ENCODE measurements at places on chromosomes 3 and 15.

DNA sequence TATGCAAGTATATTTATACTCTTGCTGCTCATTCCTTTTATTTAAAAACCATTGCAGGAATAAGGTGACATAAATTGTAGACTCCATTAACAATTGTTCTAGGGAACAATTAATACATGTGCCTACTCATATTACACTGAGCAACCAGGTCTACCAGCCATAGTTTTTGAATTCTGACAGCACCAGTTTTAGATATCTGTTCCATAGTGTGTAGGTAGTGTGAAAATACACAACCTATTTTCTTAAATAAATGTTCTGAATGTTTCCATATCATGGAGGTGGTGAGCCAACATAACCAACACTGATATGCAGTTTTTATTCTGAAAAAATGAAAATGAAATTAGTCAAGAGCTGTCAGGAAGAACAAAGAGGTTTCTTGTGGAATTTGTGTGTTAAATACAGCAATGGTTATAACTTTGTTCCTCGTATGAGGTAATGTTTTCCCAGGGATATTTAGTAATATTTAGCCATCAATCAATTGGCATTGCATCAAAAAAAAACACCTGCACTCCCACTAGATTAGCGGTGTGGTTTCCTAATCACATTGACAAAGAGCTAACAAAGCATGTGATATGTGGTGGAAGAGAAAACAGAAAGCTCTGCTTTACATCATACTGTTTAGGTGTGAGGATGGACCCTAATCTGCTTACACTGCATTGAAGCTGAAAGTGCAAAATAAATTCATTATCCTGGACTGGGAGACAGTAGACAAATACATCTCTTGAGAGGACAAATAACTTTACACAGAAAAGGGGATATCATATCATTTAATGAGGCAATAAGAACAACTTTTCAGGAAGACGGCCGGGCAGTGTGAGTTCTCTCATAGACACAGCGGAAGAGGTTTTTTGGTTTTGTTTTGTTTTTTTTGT lies 369.5 kb upstream of the THBS1 start:
- no peak for DNase-seq

GRCh38 chr3:13479332-13479581 lies 849 bp upstream of the HDAC11 start:
- DNase-seq, result no peak

GRCh38 chr3:154901278-154901677 lies 178.8 kb upstream of the MME start:
- no peak for DNase-seq

- no peak for DNase-seq
Observed at GRCh38 chr15:81235276-81236123, 38.8 kb downstream of the IL16 start.

GRCh38 chr15:80176443-80176842 lies 23.6 kb downstream of the FAH start:
- DNase-seq, result no peak

- no peak for DNase-seq
Observed at GRCh38 chr3:129594409-129594808, 12.1 kb downstream of the PLXND1 start.

GRCh38 chr15:39595338-39596221 lies 14.7 kb downstream of the THBS1 start:
- DNase-seq, result no peak

- DNase-seq, result no peak
Observed at GRCh38 chr3:64903006-64903405, 215.2 kb upstream of the ADAMTS9 start.

DNA sequence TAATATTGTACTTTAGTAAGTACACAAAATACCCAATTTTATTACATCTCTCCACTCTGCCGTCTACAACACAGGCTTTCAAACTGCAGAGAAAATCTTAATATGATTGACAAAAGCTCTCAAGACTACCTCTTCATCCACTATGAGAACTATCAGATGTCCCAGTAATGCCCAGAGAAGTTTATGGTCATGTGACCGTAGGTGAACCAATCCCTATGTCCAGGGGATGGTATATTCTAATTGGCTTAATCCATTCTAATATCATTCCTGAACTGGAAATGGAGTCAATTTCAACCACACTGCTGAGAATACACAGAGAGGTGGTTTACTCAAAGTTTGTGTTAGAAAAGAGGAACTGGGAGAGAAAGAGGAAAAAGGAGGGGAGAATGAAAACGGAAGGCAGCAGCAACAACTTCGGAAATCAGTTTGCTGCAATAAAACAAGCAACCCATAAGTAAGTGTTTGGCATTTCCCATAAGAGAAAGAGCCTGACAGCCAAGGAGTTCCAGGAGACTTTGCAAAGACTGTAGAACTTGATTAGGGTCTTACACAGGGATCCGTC lies 7.3 kb downstream of the SST start:
- DNase-seq, result no peak

- DNase-seq, result no peak
Observed at GRCh38 chr3:191238321-191238817, 39.3 kb downstream of the OSTN start.

- no peak for DNase-seq
Observed at GRCh38 chr3:7950890-7951289, 550.7 kb upstream of the LMCD1 start.

DNA sequence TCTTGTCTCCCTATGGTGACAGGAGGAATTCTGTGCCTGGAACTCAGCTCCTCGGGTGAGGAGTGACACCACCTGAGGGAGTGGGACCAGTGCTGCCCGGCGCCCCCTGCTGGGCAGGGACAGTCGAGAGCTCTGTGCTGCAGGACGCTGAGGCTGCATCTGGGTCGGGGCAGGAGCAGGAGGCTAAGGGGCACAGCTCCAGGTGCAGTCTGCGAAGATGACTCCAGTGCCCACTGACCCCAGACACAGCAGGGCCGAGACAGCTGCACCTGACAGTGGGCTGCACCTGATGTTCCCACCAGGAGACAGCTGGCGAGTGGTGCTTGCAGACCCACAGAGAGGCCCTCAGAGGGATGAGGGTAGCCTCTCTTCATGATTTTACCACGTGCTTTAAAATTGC lies 152.9 kb downstream of the ATP10A start:
- DNase-seq, result no peak

DNA sequence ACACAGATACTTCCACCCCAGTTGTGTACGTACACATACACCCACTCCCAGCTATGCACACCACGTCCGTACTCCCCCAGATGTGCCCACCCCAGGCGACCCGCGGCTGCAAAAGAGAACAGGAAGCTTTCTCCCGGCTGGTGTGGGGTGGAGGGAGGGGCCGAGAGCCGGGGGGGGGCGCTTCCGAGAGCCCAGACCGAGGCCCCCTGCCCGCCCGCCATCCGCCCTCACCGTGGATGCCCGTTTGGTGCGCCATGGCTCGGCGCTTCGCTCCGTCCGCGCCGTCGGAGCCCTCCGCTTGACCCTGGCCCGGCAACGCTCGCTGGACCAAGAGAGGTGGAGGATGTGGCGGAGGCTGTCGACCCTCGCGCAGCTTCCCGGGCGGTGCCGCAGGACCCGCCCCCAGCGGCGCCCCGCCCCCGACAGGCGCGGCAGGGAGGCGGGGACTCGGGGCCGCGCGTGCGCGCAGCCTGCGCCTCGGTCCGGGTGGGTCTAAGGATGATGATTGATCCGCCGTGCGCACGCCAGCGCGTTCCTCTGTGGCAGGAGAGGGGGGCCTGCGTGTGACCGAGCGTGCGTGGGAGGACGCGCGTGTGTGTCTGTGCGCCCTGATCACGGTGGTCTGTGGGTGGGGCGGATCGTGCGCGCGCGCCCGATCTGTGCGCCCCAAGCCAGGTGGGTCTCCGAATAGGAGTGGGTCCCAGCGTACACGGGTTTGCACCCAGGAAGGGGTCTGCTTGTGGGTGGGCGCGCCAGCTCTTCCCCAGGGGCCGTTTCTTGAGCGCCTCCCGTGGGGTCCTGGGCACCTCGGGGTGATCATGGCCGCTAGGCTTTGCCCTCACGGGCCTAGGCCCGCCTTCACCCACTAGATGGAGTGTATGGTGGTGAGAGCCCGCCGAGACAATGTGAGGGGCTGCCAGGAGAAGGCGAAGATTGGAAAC lies at the start of gene TWF2:
TWF2 (minus strand) TSS at position 398 of the 941 bp plus-strand sequence; CDS start at position 256, 142 bp downstream.
- DNase-seq, result peak; percentile 51

GRCh38 chr3:129553719-129554118 lies 10.7 kb downstream of the H1-8 start:
- DNase-seq, result no peak

DNA sequence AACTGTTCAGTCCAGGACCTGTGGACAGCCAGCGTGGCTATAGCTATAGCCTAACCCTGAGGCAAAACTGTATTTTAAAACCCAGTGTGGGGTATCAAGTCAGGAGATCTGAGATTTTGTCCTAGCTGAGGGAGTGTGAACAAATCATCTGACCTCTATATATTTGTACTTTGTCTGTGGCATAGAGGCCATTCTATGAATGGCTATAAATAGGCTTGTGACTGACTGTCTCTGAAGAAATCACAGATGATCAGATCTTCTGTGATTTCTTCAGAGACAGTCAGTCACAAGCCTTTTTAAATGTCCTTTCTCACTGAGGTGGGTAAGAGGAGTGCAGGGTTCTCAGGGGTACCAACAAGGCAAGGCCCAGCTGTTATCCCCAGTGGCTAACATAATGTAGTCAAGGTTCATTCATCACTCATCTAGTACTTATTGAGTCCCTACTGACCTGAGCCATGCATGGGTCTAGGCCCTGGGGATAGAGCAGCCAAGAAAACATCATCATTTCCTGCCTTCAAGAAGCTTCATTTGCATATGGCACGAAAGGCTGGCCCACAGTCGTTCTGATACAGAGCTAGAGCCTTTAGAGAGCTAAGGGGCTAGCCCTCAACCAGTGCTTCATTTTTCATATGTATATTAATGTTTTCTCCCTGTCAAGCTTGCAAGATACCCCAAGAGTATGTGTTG lies 53.3 kb downstream of the TIPARP start:
- no peak for DNase-seq

DNA sequence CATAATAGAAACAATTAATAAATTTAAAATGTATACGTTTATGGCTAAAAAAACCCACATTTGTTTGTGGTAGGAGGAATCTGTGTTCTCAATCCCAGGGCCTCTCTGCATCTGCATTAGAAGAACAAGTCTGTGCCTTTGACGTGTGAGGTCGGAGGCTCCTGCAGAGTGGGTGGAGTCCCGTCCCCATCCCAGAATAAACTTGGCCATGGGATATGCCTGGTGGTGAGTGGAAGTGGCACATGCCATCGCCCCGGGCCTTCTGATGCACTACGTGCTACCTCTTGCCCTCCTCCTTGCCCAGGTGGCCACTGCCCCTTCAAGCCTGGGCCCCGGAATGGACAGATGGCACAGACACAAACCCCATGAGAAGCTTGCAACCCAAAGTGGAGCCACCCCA lies 131.1 kb upstream of the NSMCE3 start:
- no peak for DNase-seq

DNA sequence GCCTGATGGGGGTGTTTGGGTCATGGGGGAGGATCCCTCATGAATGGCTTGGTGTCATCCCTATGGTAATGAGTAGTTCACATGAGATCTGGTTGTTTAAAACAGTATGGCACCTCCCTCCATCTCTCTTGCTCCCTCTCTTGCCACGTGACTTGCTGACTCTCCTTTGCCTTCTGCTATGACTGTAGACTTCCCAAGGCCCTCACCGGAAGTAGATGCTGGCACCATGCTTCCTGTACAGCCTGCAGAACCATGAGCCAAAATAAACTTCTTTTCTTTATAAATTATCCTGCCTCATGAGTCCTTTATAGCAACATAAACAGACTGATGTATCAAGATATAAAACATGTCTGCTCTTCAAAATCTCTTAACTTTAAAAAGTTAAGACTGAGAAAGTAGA lies 96.1 kb downstream of the TFDP2 start:
- DNase-seq, result no peak

- DNase-seq, result no peak
Observed at GRCh38 chr3:101017017-101017416, 23.8 kb upstream of the ABI3BP start.

DNA sequence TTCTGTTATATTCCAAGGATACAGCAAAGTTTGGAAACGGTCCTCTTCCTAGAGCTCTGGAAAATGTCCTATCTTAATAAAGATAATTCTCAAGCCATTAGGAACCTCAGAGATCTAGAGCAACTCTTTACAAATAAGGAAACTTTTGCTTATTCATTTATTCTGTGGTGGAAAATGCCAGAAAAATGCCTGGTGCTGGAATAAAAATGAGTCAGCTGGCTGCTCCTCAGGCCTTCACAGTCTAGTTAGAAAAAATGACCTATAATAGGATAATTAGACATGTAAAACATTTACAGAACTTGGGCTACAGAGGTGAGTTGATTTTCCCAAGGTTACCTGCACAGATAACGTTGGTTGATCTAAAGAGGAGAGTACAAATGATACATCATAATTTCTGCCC lies 372.5 kb downstream of the NLGN1 start:
- no peak for DNase-seq

GRCh38 chr3:171832989-171833388 lies 10.2 kb upstream of the TMEM212 start:
- no peak for DNase-seq

- DNase-seq, result no peak
Observed at GRCh38 chr3:177646749-177647148, 449.5 kb upstream of the TBL1XR1 start.

DNA sequence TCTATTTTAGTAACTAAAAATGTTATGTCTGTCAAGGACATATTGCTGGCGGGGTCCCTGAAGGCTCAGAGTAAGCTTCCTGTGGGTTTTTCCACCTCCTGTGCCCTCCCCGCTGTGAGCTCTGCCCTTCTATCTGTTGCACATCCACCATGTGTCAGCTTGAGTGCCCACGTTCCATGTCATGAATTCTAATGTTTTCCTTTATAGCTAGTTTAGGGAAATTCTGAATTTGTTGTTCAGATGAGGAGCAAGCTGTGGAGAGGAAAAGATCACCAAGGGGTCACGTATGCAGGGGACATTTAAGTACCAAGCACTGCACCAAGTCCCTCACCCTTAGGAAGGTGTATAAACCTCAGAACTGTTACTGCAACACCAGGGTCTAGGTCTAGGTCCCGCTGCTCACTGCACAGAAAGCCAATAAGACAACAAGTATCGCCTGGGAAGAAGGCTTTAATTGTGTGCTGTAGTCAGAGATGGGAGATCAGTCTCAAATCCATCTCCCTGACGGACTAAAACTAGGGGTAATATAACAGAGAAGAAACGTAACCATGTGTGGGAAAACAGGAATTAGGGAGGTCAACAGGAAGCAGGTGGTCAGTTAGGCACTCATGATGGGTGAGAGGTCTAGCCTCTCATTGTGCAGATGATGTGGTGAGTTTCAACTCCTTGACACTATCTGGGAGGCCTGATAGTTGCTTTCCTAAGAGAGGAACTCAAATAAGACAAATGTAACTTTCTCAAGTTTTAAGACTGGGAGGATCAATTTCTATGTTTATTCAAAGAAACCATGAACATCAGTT lies 9.7 kb downstream of the GP9 start:
- DNase-seq, result no peak

GRCh38 chr3:160810362-160811236 lies 54.6 kb downstream of the PPM1L start:
- no peak for DNase-seq

GRCh38 chr15:32763295-32763694 lies 45.5 kb downstream of the GREM1 start:
- DNase-seq, result no peak

DNA sequence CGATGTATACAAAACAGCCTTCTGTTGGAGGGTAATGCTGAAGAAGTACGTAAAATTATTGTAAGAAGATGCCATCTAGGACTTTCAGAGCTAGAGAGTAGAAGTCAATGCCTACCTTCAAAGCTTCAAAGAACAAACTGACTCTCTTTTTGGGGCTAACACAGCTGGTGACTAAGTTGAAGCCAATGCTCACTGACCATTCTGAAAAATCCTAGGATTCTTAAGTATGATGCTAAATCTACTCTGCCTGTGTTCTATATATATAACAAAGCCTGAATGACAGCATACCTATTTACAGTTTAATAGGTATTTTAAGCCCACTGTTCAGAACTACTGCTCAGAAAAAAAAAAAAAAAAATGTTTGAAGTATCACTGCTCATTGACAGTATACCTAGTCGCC lies 18.9 kb downstream of the ADPGK start:
- DNase-seq, result no peak

Measured in NCI-H1105 (cell line).